ENCODE measurements at places on chromosomes 6 and 20.

- DNase-seq: peak; percentile 9
Measured at GRCh38 chr6:56914798-56915658, 39.9 kb upstream of the BEND6 start.

DNA sequence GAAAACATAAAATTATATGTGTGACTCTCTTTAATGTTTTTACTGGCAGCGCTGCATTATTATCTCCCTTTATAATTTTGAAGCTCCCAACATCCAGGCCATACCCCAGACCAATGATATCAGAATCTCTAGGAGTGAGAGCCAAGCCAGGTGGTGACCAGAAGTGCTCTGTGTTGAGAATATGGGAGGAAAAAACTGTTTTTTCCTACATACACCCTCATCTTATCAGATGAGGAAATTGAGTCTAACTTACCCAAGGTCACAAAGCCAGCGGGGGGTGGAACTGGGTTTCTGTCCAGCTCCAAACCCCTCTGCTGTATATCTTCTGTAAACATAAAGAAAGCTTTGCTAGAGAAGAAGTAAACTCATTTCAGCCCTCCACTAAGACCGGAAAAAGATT is 42.5 kb downstream of the LY86 start:
- no peak for DNase-seq

DNA sequence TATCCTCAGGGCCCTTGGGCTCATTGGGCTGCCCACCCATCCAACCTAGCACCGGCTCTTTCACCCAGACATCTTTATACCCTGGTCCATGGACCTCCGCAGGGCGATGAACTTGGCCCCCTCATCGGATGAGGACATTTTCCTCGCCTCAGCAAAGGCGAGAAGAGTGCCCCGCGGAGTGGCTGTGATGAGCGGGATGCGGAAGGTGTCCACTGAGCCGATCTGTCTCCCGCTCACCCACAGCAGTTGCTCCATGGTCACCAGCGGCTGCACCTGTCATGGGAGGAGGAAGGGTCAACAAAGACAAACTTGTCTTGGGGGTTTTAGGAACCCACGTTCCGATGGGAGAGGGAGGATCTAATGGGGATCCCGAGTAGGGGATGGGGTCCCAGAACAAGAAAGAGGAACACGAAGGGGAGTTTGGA is 690 bp downstream of the NEU1 start:
- DNase-seq: no peak

DNA sequence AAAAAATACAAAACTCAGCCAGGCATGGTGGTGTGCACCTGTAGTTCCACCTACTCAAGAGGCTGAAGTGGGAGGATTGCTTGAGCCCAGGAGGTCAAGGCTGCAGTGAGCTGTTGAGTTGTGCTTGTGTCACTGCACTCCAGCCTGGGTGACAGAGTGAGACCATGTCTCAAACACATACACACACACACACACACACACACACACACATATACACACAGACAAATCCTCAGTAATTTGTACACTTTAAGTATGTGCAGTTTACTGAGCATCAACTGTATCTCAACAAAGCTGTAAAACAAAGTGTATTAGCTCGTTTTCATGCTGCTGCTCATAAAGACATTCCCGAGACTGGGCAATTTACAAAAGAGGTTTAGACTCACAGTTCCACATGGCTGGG is 7.3 kb downstream of the TFB1M start:
- DNase-seq: no peak

DNA sequence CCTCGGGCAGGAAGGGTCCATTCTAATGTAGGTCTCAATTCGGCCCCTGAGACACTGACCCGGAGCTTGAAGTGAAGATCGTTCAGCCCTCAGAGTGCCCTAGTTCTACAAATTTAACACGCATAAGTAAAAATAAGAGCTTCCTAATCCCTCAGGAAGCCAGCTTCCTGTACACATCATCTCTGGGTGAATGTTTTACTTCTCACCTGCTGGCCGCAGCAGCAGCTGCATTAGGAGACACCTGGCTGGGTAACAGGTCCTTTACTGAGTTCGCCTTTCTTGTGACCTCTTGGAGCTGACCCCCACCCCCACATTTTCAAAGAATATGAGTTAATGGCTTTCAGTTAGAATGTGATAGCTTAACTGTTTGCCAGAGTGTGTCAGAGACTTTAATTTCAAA is 165.0 kb downstream of the SMOC2 start:
- DNase-seq: no peak

All from naive thymus-derived CD8-positive, alpha-beta T cell (primary cell).